Fibroblast of skin of abdomen (primary cell): ENCODE measurements at places on chromosomes 4 and X.
A peak's percentile ranks its signal among the peaks of the same experiment; 100 is the strongest.

DNA sequence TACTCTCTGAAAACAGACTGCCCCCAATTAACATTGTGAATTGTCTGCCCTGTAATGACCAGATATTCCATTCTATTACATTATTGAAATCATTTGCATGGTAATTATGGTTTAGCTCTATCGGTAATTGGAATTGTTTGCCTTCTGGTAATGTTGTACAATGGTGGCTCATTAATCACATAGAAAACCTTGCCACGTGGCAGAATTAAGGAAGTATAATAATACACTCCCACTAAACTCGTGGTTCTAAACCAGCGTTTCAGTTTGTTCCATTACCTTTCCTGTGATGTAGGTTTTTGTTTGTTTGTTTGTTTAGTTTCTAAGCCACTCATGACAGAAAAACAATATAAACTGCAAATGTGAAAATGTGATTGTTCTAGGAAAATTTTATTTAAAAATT, 45.1 kb upstream of the TAPT1 start:
- no peak for DNase-seq

DNA sequence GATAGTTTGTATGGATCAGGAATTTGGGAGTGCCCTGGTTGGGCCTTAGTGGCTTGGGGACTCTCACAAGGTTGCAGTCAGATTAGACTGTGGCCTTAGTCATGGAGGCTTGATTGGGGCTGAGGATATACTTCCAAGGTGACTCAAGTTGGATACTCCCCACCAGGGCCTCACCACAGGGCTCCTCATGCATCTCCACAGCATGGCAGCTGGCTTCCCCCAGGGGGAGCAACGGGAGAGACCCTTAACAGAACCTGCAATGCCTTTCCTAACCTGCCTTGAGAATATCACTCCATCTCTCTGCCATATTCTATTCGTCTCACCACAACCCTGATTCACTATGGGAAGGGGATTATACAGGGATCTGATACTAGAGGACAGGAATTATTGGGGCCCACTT, 161.9 kb downstream of the RELL1 start:
- no peak for DNase-seq

- no peak for DNase-seq
Measured at GRCh38 chr4:20351360-20352162, 99.9 kb downstream of the SLIT2 start.

DNA sequence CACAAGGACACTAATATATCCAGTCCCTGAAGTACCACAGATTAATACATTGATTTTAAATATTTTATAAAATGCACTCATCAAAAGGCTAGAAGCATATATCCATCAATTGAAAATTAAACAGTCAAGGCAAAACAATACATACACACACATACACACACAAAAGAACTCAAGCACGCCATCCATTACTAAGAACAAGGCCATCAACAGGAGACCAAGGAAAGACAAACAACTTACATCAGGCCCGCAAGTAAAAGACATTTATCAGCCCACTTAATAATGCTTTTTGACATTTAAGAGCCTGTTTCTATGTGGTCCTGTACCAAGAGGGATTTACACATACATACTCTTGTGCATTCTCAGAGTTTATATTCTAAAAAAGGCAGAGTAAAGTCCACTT, 50.0 kb upstream of the ZNF827 start:
- DNase-seq = no peak

DNA sequence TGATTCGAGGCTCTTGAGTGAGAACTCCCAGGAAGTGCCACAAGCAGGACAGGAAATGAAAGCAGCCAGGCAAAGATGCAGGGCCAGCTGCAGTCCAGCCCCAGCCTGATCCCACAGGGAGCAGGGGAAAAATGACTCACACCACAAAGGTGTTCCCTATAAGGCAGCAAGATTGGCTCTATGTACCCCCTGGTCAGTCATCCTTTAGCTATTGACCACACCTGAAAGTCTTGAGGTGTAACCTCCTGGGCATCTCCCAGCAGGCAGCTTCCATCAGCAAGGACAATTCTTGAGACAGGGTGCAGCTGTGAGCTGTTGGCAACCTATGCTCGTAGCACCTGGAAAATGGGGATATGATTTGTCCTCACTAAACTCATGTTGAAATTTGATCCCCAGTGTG, 27.9 kb upstream of the EXOC1L start:
- DNase-seq = peak; percentile 2

DNA sequence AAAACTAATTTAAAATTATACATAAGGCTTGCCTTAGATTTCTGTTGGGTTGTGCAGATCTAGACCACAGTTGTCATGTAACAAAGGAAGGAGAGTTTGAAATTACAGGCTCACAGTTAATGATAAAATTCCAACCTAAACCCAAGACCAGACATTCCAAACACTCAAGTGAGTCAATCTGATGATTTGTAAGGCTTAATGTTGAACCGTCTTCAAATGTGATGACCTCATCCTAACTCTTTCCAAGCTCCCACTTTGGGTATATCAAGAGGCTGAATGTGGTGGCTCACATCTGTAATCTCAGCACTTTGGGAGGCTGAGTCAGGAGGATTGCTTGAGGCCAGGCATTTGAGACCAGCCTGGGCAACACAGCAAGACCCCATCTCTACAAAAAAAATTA, 149.2 kb downstream of the TBL1X start:
- DNase-seq = peak; percentile 85

- DNase-seq = peak; percentile 74
Measured at GRCh38 chr4:121072224-121073003, at the start of gene NDNF. Gene NDNF (minus strand): TSS chr4:121072535. CDS start chr4:121045837, 26,698 bp downstream.

GRCh38 chrX:66008328-66008970, 31.4 kb downstream of the VSIG4 start:
- no peak for DNase-seq

DNA sequence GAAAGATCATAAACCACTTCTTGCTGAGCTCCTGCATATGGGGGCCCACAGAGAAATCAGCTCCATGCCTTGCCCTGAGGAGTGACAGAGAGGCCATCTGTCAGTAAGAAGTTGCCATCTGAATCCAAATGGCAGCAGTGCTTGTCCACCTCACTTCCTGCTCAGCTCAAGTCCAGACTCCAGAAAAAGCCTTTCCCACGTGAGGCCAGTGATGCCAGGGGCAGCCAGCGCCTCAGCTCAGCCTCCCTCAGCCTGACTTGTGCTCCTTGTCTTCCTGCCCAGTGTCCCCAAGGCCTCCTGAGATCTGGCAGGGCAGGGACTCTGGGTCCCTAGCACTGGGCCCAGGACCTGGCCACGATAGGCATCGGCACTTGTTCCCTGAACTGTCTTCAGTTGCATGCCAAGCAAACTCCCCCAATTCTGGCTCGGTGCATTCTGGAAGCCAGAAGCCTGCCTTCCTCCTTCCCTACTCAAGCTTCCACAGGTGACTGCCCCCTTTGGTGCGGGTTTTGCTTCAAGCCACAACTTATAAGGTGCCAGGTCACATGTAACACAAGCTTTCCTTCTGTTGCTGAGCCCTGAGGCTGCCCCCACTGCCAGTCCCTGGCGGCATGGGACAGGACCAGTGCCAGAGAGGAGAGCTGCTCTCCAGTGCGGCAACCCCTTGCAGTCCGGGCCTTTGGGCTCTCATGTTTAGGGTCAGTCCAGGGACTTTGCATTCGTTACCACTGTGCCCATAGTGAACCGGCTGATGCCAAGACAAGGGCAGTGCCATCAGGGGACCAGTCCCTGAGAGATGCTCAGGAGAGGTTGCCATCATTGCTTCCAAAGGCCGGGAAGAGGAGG, 2.2 kb downstream of the ZNF185 start:
- DNase-seq = no peak

- no peak for DNase-seq
Measured at GRCh38 chr4:149017002-149017734, 575.0 kb upstream of the NR3C2 start.

GRCh38 chrX:51494409-51494808, 2.0 kb downstream of the NUDT11 start:
- peak; percentile 4 for DNase-seq

DNA sequence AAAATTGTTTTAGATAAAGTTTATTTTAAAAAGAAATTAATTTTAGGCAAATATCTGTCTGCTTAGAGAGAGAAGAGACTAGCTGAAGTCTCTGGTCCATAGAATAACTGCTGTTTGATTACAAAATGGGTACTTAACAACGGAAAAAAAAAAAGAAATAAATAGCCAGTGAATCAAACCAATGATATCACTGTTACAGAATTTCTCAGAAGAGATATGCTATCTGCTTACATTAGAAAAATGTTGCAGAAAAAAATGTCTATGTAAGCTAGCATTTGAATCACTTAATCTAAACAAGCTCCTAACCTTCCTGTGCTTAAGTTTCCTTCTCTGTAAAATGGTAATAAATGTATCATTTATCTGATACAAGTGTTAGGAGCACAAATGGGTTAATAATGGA, 189.9 kb downstream of the IL15 start:
- DNase-seq = no peak

GRCh38 chr4:86818211-86818610, 31.0 kb downstream of the SLC10A6 start:
- DNase-seq = peak; percentile 61

- DNase-seq = no peak
Measured at GRCh38 chrX:97402903-97403302, 519.2 kb downstream of the RPA4 start.

DNA sequence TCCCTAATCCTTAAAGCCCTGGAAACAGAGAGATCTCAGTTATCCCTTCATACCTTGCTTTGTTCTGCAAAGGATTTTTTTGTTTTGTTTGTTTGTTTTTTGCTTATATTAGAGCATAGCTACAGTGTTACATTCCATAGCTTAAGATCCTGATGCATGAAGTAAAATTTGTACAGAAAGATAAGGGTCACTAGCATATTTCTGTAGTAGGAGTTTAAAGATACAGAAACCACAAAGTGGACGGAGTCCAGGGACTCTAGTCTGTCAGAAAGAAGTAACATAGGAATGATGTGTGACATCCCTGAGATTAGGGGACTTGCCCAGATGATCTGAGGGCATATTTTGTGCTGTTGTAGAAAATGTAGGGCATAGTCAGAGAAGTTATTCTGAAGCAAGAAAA, 151.9 kb upstream of the PLAC1 start:
- DNase-seq = no peak

GRCh38 chr4:21380861-21381260, 567.7 kb downstream of the KCNIP4 start:
- DNase-seq = no peak

DNA sequence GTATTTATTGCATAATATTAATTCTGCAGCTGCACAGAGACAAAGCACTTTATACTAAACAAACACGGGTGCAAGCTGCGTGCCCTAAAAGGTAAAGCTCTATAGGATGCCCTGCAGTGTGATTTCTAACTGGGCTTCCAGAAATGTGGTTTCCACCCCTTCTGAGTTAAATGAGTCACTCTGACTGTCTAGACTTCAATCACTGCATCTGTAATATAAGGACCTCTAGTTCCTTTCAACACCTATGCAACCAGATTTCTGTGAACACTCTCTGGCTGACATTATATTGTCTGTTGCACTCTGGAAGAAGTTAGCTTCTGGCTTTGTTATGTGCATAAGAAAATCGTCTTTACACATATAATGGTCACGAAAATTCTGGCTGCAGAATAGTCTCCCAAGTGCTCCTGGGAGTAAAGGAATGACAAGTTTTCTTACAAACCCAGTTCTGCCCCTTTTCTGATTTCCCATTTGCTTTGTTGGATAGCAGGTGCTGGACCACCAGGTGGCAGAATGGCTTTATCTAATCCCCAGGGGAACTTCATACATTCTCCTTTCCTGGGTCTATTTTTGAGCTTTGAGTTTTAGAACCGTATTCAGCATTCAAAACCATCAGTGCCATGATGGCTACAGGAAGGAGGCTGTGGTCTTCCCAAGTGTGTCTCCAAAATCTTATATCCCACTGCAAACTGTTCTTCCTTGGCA, 842.2 kb downstream of the STIM2 start:
- peak; percentile 71 for DNase-seq

- peak; percentile 35 for DNase-seq
Measured at GRCh38 chrX:153582896-153583295, 16.0 kb downstream of the CCNQ start.

DNA sequence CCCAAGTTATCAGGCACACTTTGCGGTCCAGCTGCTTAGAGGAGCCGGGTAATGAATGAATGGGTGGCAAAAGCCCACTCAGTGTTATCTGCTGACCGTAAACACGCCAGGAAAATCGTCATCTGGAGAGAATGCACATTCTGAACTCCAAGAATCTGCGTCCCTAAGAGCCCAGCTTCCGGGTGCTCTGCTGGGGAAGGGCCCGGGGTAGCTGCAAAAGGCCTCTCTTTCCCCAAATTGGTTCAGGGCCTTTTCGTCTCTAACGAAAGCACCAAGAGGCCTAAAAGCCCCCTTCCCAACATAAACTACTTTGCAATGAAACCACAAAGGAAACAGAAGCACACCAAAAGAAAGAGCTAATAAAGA, 1.6 kb upstream of the SFRP2 start:
- DNase-seq = no peak

GRCh38 chr4:153684182-153684970, at the start of gene TLR2:
Gene TLR2 (plus strand): TSS chr4:153684280. CDS start chr4:153702908, 18,628 bp downstream.
- peak; percentile 5 for DNase-seq

DNA sequence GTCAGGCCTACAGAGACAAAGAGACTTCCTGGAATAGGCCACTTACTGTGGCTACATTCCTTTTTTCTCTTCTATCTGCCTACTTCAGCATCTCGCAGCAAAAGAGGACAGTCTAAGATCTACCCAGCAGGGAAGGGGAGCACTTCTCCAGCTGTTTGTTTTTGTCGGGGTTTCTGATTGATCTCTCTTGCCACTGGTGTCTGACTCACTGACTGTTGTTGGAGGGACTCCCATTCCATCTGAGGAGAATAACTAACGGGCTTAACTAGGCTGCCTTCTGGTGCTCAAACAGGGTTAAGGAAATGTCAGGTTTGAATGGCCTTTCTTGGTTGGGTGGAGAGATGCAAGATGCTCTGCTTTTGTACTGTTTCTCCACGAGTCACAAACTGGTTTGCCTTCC, 100.2 kb upstream of the TMEM164 start:
- DNase-seq = peak; percentile 6

GRCh38 chrX:136574548-136574947, 42.5 kb downstream of the VGLL1 start:
- DNase-seq = no peak

DNA sequence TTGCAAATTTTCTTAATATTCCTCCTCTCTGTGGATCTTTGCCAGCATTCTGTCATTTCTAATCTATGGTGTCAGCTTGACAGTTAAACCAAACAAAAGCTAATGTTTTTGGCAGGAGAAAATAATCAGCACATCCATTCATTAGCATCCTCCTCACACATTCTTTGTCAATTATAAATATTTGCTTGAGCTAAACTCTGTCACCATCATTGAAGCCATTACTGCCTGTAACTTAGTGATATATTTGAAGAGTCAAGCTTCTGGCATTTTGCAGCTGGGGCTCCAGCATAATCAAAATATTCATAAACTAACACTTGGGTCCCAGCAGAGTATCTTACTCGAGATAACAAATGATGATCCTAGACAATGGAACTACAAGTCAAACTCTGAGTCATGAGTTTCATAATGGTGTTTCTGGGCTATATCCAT, 126.1 kb downstream of the EIF4E start:
- no peak for DNase-seq

GRCh38 chrX:5536261-5536660, 692.4 kb downstream of the NLGN4X start:
- no peak for DNase-seq

DNA sequence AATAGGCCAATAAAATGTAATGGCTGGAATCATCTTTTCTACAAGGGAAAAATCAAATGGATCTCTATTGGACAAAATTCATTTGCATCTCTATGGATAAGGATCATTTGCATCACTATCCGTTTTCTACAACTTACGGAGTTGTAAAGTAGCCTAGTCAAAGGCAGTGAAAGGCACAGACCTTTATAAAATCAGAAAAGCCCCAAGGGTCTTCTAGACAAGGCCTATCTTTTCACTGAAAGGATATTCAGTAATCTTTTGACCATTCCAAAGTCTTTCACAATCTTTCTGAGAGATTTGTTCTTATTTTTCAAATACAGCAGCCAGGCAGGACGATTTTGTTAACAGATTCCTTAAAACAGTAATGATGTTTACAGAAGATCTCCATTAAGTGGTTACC, 119.5 kb upstream of the JADE1 start:
- DNase-seq = no peak
